ENCODE measurements at places on chromosomes 2 and 18.
A peak's percentile ranks its signal among the peaks of the same experiment; 100 is the strongest.

DNA sequence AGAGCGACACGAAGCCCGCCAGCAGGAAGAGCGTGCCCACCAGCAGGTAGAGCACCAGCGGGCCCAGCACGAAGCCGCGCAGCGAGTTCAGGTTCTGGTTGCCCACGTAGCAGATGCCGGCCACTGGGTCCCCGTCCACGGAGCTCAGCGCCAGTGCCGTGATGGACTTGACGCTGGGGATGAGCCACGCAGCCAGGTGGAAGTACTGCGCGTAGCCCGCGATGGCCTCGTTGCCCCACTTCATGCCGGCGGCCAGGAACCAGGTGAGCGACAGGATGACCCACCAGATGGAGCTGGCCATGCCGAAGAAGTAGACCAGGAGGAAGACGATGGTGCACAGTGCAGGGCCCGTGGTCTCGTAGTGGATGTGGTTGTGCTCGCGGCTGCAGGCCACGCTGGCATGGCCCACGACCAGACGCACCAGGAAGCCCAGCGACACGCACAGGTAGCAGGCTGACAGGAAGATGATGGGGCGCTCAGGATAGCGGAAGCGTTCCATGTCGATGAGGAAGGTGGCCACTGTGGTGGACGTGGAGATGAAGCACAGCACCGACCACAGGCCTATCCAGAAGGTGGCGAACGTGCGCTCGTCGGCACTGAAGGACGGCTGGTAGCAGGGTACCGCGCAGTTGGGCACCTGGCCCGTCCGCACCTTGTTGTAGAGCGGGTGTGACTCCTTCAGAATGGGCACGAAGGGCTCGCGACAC is 2.1 kb downstream of the FZD5 start:
- peak; percentile 3 for DNase-seq

DNA sequence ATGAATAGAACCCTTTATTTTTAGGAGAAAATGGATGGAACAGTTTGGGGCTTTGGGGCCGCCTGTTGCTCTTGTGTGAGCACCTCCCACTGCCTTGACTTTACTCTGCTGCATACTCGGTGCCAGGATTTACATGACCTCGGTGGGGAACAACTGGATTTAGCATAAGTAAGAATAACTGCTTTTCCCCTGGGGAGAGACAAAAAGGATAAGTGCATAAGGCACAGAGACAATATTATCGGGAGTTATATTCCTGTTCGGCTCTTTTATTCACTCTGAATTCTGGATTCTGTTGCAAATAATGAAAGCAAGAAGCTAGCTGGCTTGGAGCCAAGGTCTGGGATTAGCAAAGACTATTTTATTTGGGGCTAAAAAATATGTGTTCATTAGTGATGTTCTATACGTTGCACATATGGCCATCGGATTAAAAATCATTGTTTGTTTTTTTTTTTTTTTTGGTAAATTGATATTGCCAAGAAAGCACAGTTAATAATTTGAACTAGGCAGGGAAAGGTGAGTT is 69.8 kb downstream of the CYBRD1 start:
- DNase-seq = no peak

DNA sequence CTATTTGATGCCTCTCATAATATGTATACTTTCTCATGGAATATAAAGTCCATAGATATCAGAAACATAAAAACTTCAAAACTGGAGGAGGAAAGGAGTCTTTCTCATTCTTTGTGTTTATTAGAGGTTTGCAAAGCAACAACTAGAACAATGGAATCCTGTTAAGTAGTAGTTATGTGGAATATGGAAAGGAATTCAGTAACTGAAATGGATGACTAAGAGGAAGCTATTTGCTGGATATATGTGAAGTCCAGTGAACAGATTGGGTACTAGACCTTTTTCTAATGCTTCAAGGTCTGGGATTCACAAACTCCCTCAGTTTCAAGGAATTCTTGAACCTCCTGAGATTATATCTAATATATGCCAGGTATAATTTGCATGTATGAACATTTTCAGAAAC is 353.6 kb upstream of the FANCL start:
- no peak for DNase-seq

DNA sequence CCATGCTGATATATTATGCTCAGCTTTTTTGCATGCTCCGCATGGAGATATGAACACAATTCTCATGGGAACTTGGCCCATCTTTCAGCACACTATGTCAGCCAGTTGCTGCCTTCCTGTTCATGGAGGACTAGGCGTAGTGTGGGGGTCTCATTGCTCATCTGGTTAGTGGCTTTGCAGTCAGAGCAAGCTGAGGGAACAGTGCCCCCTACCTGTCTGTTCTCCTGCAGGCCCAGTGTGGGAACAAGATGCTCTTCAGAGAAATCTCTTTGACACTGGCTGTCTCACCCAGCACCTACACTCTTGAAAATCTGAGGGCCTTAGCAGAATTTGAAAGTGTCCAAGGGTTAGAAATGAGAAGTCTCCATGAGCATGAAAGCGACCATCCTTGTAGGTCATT is 47.1 kb downstream of the SPTBN1 start:
- DNase-seq = peak; percentile 2

DNA sequence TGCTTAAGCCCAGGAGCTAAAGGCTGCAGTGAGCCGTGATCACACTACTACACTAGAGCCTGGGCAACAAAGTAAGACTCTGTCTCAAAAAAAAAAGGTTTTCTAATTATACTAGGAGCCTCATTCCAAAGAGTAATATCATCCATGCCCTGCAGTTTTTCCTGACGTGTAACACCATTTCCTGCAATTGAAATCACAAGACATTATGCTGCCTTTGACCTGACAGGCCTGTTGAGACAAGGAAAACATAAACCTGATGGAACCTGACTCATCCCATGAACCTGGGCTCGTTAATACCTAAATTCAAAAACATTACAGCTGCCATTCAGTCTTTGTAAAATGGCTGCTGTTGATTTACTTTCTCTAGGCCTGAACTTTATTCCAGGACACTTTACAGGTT is 58.7 kb upstream of the PEX13 start:
- DNase-seq = no peak

GRCh38 chr2:240238201-240238600 is 97.7 kb upstream of the OTOS start:
- no peak for DNase-seq

- DNase-seq = no peak
These were observed 37.2 kb upstream of the NEMP2 start for GRCh38 chr2:190571686-190572085.

DNA sequence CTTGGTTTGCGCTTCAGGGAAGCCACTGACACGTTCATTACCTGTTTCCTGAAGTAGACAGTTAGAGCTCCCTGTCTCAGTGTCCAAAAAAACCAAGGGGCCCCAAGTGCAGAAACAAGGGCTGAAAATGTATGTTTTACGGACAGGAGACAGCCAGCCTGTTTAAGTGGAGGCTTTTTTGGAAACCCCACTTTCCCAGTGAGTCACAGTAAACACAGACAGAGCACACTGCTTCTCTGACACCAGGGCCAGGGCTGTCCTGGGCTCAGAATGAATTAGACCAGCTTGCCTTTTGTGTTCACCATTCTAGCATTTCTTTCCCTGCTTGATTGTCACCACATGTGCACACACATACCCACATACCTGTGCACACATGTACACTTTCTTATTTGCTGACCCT is 128.6 kb downstream of the SH3RF3 start:
- no peak for DNase-seq

DNA sequence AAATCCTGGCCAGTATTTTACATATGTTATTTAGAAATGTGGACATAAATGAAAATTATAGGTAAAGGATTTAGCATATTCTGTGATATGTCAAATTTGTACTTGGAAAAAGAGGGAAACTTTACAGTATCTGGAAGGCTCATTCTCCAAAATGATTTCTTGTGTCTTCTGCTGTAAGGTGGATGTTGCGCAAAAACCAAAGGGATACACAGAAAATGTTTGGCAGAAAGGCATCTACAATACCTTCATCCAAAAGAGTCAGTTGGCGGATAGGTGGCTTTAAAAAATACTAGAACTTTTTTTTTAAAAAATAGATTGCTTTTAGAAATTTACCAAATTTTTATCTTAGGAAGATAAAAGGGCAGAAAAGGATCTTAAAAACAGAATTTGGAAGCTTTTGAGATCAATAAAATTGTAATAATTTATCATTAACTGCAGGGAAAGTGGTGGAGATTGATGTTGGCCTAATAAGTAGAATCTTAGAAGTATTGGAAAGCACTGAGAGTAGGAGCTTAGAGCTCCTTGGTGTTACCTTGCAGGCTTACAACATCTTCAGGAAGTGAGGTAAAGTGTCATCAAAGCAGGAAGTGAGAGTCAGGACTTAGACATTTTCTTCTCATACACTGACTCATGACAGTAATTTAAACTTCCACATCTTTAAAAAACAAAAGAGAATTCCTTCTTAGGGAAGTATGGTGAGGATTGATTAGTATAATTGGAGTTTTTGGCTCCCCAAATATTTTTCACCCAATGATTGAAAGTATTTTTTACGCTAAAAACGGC is 2.1 kb downstream of the NABP1 start:
- no peak for DNase-seq

DNA sequence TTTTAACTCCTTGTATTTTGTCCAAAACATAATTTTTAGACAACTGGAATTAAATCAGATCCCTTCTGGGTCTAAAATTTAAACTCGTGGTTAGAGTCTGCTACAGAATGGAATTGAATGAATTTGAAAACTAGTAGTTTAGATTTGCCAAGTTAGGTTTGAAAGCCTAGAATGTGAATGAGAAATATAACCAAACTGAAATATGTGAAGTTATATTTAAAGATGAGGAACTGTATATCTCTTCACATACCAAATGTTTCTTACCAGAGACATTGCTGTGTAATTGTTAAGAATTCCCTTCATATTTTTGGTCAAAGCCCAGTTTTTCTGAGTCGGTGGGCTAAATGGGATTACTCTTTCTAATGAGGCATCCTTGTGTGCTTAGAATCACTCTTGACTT is 74.2 kb downstream of the LPIN1 start:
- no peak for DNase-seq

DNA sequence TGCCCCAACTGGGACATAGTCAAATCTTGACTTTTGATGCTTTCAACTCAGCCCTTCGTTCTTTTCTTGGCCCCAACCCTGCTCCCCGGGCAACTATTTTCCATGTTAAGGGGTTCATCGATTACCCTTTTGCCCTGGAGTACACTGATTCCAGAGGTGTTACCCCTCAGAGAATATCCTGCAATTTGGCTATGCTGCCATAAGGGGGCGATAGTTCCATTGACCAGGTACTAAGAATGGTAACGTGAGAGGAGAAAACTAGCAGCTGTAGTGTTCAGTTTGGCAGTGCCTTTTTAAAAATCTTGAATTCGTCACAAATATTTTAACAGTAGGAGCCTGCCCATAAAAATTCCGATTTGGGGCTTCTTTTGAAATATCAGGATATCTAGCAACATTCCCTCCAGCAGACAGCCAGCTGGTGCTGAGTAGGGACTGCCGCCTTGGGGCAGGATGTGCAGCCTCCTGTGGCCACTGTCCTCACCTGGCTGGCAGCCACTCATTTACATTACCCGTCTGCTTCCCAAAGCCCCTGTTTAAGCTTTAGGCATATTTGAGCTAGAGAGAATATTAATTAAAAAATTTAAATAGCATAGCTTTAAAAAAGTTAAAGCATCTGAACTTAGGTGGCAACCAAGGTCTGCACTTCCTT is 146.3 kb upstream of the SKOR2 start:
- no peak for DNase-seq

DNA sequence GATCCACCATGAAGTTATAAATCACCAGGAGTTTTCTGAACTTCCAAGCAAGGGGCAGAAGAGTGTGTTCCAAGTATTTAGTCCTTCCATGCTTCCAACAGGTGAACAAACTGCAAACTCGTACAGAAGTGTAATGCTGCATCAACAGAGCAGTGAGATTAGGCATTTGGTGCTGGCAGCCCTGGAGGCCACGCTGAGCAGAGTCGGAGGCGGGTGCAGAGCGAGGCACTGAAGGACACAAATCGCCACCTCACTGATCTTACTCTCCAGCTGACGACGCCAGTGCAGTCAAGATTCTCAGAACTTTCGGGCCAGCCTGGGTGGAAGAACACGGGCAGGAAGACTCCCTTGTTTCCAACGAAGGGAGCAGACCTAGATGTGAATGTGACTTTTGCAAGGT is 39.2 kb downstream of the SERPINE2 start:
- DNase-seq = no peak

DNA sequence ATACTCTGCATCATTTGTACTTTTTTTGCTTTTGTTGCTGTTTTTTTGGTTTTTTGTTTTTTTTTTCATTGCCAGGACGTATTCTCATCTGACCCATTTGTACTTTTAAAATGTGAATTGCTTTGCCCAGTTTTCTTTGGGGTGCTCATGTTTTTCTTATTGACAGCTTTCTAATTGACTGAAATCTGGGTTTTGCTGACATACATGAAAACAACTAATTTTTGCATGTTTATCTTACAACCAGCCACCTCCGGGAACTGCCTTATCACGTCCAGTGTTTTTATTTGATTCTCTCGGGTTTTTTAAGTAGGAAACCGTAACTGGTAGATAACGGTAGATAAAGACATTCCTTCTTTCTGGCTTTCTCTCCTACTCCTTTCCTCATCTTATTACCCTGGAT is 38.6 kb downstream of the SNORC start:
- DNase-seq = no peak

- no peak for DNase-seq
These were observed 23.6 kb downstream of the ALPK2 start for GRCh38 chr18:58605027-58606020.

DNA sequence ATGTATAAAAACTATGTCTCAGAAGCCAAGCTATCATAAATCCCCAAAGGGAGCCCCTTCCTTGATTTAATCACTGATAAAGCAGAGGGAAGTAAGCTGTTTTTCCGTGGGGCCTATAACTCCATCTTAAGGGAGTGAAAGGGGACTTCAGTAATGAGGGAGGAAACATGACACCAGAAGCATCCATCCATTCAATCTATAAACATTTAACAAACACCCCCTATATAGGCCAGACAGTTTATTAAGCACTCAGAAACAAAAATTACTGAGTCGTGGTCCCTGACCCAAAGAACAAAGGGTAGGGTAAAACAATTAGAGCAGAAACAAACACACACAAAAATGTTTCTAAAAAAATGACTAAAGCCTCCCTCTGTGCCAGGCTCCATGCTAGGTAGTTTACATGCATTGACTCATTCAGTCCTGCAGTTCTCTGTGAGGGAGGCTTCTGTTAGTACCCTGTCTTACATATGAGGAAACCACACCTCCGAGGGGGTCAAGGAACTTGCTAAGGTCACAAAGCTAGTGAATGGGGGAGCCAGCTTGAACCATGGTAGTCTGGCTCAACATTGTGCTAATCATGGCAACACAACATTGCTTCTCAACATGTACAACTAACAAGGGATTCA is 472.1 kb downstream of the CDH2 start:
- DNase-seq = no peak

- DNase-seq = no peak
These were observed 234.3 kb upstream of the CYRIA start for GRCh38 chr2:16899958-16900357.

- DNase-seq = no peak
These were observed 30.7 kb downstream of the SH2D6 start for GRCh38 chr2:85449214-85449588.

Measured in NCI-H1105 (cell line).